ENCODE measurements at places on chromosomes 11 and 22.
A peak's percentile ranks its signal among the peaks of the same experiment; 100 is the strongest.

DNA sequence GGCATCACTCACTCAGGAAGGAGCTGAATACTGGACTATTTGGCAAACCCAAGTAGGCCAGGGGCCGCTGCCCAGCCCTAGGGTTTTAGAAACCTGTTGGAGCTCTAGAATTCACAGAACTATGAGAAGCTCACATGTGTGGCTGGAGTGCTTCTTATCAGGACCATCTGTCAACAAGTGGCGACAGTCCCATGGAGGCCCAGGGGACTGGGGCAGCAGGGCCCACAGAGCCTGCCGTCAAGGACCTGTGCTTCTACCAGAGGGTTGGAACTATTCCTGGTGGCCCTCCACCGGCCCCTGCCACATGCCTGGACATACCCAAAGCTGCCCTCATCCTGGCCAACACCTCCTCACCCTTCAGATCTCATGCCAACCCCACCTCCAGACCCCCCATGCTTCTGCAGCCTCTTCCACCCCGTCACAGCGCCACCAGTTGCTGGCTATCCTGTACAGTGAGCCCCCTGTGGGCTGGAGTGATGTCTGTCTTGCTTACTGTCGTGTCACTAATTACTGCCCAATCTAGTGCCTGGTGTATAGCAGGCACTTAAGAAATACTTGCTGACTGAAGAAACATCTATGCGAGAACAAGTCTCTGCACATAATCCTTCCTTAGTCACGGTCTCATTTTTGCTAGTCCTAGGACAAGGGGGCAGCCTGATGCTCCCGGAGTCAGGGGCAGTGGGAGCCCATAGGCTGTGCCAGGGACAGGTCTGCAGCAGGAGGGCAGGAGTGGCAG, 27.2 kb upstream of the RASL10A start:
- DNase-seq = no peak

DNA sequence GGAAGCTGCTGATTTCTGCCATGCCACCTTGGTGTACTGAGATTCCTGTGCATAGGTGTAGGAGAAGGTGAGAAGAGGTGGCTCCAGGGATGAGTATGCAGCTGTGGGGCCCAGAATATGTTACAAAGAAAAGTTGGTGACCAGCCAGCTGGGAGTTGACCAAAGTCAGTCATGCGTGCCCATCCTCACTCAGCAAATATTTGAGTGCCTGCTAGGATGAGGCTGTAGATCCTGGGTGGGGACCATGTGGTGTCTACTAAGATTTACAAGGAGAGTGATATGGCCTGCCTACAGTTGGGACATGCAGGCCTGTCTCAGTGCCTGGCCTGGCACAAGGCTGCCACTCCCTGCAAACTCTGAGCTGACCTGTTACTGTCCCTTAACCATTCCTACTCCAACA, 19.4 kb downstream of the RNF185 start:
- DNase-seq = no peak

GRCh38 chr11:67322049-67322448, 18.7 kb downstream of the SSH3 start:
- no peak for DNase-seq

- DNase-seq = no peak
Measured at GRCh38 chr11:83574519-83574918, 288.4 kb upstream of the CCDC90B start.

GRCh38 chr11:47620836-47621378, 21.5 kb downstream of the MTCH2 start:
- DNase-seq = no peak

DNA sequence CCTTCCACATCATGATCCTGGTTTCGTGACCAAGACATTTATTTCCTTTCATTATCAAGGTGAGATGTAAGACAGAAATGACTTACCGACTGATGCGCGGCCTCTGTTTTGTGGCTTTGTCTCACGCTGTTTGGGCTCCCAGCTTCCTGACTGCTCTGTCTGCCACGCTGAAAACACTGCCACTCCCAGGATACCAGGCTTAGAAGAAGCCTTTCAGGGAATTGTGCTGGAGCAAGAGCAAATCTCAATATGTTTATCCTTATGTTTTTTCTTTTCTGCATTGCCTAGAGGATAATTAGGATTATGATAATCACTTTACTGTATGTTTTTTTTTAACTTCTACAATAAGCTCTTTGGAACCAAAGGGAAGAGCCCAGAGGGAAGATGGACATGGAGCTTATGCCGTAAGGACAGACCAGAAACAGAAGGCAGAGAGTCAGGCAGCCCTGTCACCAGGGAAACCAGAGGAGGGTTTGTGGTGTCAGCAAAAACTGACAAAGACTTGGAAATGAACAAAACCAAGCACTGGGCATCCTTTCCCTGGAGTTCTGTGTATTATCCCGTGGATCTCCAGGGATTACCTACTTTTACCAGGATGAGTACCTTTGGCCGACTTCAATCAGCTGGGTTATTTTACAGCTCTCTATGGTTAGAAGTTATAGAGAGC, 68.2 kb upstream of the ISX start:
- no peak for DNase-seq

- no peak for DNase-seq
Measured at GRCh38 chr11:7613394-7613720, 59.9 kb downstream of the CYB5R2 start.

GRCh38 chr22:47114813-47115517, 352.5 kb downstream of the TBC1D22A start:
- DNase-seq = no peak

DNA sequence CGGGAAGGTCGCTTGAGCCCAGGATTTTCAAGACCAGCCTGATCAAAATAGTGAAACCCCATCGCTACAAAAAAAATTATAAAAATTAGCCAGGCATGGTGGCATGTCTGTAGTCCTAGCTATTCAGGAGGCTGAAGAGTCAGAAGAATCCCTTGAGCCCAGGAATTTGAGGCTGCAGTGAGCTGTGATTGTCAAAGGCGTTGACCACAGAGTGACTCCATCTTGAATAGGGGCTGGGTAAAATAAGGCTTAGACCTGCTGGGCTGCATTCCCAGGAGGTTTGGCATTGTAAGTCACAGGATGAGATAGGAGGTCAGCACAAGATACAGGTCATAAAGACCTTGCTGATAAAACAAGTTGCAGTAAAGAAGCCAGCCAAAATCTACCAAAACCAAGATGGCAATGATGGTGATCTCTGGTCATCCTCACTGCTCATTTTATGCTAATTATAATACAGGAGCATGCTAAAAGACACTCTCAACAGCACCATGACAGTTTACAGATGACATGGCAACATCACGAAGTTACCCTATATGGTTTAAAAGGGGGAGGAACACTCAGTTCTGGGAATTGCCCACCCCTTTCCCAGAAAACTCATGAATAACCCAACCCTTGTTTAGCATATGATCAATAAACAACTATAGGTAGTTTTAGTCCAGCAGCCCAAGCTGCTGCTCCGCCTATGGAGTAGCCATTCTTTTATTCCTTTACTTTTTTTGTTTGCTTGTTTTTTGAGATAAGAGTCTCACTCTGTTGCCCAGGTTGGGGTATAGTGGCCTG, 2.8 kb upstream of the RDX start:
- DNase-seq = no peak

GRCh38 chr11:66782726-66783125, 53.7 kb upstream of the SPTBN2 start:
- no peak for DNase-seq

DNA sequence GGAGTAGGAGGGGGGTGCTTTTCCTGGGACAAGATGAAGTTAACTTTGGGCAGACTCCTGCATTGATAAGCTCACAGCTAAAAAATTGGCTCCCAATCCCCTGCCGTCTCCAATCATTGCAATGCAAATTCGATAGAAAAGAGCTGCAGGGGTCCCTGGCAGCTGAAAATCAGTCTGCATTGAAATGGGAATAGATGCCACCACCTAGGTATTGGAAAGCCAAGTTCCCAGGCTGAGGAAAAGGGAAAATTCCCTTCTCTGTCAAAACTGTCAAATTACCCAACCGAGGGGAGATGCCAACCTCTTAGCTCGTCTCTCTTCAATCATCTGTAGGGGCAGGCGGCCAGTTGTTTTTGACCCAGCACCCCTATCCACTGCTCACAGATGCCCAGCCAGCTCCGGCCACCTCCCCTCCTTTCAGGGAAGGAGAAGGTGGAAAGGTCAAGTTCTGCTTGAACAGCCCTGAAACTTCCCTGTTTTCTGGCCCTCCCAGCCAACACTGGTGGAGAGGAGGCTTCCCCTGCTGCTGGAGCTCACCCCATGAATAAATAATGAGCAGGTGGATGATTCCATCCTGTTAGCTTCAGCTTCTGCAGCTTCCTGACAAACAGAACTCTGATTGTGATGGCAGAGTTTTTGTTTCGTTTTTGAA, 916.3 kb downstream of the TBC1D22A start:
- DNase-seq = peak; percentile 51

- no peak for DNase-seq
Measured at GRCh38 chr11:14141676-14142075, 179.2 kb downstream of the SPON1 start.

DNA sequence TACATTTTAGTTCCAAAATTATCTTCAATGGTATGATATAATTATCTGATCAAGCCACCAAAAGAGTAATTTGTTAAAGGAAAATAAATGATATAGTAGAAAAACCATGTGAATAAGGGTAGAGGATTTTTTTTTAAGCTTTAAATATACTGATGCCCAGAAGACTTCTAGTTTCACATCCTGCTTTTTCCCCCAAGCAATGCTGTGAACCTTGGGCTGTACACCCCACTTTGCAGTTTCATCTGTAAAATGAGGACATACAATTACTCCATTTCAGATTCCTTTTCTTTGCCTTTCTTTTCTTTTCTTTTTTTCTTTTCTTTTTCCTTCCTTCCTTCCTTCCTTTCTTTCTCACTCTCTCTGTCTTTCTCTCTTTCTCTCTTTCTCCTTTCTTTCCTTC, 1125.4 kb downstream of the DLG2 start:
- no peak for DNase-seq

DNA sequence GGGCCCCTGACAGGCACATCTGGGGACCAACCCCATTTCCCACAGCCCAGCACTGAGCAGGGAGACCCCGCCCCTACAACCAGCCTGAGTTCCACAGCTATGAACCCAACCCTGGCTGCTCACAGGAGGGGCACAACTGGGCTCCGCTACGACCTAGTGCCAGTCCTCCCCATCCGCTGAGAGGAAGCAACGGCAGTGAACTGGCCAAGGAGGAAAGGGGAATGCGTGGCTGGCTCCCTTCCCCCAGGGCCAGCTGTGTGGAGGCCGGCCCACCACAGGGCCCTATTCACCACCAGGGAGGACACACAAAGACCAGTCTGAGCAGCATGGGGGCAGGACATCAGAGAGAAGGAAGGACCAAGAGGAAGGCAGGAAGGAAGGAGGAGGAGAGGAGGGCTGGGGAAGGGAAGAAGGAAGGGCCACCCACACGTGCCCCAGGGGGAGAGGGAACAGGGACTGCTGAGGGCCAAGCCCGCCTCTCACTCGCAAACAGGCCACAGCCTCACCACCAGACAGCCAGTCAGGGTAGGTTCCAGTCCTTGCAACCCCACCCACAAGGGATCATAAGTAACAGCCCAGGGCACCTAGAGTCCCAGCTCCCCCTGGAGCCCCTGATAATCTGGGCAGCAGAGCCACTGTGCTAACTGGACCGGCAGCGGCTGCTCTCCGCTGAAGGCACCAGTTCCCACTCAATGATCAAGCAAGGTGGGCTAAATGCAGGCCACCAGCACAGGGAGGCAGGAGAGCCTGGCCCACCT, 8.5 kb upstream of the GAL3ST1 start:
- DNase-seq = no peak

DNA sequence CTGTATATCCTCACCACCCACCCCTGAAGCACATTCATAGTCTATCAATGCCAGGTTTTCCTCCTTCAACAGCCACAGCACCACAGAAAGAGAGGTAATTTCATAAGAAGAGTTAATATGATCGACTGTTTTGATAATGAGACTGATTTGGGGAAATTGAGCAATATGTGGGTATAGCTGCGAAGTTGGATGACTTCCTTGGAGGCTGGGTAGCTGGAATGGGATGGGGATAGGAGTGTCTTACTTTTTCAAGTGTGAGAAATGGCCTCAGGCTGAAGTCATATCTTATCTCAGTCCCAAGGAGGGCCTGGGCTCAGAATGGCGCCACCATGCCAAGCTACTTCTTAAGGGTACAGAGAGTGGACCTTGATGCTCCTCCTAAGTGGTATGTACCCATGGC, 187.6 kb upstream of the CCDC90B start:
- DNase-seq = no peak

- DNase-seq = no peak
Measured at GRCh38 chr11:35179466-35180135, 40.6 kb downstream of the CD44 start.

GRCh38 chr22:23218867-23219251, 38.5 kb downstream of the BCR start:
- no peak for DNase-seq

GRCh38 chr11:14380947-14381561, 22.1 kb upstream of the RRAS2 start:
- DNase-seq = peak; percentile 81

DNA sequence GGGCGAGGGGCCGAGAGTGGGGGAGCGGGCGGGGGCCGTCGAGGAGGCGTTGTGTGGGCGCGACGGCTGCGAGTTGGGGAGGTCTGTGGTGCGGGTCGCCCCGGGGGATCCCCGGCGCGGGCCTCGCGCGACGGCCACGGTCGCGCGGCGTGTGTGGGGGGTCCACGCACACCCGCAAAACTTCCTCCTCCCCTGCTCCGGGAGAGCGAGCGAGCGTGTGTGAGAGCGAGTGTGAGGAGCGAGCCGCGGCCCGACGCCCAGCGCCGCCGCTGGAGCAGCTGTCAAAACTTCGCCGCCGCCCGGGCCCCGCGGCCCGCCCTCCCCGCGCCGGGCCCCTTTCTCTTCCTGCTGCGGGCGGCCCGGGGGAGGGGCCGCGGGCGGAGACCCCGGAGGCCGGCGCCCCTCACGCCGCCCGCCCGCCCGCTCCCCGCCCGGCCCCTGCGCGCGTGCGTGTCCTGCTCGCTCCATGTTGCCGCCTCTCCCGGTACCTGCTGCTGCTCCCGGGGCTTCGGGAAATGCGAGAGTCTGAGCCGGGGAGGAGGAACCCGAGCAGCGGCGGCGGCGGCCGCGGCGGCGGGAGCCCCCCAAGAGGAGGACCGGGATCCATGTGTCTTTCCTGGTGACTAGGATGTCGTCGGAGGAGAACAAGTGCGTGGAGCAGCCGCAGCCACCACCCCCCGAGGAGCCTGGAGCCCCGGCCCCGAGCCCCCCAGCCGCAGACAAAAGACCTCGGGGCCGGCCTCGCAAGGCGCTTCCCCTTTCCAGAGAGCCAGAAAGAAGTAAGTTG, 9.0 kb upstream of the CCT8L2 start:
- DNase-seq = no peak

Measured in H1 (cell line).